Stimulated activated CD4-positive, alpha-beta T cell treated with anti-CD3 and anti-CD28 coated beads, Interleukin-4, amount 100 ng/mL, for 4 hours (primary cell): ENCODE measurements at places on chromosomes 6 and 20.

GRCh38 chr6:20661721-20662120, 127.5 kb downstream of the CDKAL1 start:
- no peak for DNase-seq

GRCh38 chr20:59027741-59028320, 4.3 kb downstream of the ATP5F1E start:
- DNase-seq = no peak

GRCh38 chr6:83185096-83185495, 8.0 kb downstream of the PGM3 start:
- no peak for DNase-seq

- no peak for DNase-seq
Measured at GRCh38 chr20:16392346-16392745, 180.9 kb downstream of the KIF16B start.

DNA sequence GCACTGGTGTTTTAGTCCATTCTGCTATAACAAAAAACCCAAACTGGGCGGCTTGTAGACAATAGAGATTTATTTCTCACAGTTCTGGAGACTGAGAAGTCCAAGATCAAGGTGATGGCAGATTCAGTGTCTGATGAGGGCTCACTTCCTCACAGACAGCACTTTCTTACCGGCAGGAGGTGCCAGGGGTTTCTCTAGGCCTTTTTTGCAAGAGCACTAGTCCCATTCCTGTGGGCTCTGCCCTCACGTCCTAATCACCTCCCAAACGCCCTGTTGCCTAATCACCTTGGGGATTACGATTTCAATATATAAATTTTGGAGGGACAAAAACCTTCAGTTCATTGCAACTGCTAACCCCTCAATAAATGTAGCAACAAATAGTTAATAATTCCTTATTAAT, 140.0 kb upstream of the SGK1 start:
- no peak for DNase-seq

DNA sequence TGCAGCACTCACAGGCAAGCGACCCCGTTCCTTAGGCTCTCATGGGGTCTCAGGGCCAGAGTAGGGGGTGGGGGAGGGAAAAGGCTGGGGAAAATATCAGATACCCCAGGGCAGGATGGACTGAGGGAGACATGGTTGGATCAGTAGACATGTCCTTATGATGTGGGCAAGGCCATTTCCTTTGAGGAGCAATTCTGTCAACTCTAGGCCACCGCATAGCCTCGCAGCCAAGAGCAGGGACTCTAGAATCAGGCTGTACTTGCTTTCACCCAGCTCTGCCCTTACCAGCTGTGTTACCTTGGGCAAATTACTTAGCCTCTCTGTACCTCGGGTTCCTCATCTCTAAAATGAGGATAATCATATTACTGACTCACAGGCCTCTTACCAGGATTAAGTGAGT, 2.2 kb upstream of the MAPK13 start:
- DNase-seq = no peak

DNA sequence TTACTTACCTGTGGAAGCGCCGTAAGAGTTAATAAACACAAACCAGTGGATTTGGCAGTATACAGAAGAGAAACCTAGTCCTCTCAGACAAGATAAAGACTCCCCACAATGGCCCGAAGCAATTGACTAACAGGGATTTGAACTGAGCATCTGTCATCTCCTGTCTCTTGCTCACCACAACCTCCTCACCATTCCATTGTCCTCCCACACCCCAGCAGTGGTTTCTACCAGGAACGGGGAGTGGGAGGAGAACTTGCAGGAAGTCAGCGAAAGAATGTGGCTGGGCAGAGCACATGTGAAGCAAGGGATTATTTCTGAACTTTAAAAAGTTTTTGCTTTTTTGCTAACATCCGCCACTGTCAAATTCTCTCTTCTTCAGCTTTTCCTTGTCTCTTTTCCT, 24.6 kb upstream of the TAAR1 start:
- DNase-seq = no peak
